Liver (tissue), 10 donors: ENCODE measurements at places on chromosomes 7 and 10. TPM values are rescaled to one million over a fixed set of nuclear protein-coding genes. Genes with fewer than 3 reads are reported as not detected.

DNA sequence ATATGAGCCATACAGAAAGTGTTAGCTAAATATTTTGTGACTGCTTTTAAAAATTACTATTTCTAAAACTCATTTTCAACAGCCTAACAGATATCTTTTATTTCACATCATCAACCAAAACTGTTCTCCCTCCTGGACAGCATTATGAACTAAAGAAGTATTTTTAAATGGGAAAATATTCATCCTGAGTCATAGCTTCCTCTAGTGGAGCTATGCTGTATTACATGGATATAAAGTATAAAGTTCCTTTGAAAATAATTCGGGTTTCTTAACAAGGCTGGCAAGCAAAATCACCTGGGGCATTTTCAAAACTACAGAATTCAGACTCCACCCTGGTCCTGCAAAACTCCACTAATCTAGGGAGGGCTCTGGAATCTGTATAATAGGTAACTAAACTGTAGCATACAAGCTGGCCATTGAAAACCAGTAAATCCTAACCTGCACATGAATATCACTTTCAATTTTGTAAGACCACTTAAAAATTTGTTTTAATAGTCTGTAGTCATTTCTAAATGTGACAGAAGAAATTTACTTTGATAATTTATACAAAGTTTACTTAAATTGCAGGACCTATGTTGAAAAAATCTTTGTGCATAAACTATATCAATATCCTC is 53.5 kb downstream of the SCIN start:
- no peaks in the 10 kb centered on the region for H3K27me3 ChIP-seq
- no peak overlapping the region for H3K4me3 ChIP-seq
- H3K36me3 ChIP-seq: no peaks in the 10 kb centered on the region

- H3K27me3 ChIP-seq: peaks cover 4% of the 10 kb centered on the region
- no peak for DNase-seq
- H3K36me3 ChIP-seq: no peaks in the 10 kb centered on the region
- H3K4me1 ChIP-seq: no peaks in the 10 kb centered on the region
- H3K27ac ChIP-seq: no peak overlapping the region
Observed at GRCh38 chr7:25756601-25757000, 395.4 kb upstream of the NFE2L3 start.

DNA sequence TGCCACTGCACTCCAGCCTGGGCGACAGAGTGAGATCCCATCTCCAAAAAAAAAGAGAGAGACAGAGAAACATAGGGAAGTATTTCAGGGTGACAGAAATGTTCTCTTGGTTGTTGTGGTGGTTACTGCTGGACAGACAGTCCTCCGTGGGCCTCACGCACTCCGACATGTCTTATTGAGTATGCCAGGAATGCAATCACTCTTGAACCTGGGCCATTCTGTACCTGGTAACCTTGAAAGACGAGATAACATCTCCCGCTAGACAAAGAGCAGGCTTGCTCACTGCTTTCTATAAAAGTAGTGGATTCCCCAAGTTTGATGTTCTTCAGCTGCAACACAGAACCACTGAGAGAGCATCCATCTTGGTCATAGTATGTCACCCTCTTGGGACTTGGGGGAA is 6.7 kb downstream of the CACUL1 start:
- no peak for DNase-seq
- H3K4me1 ChIP-seq: peaks cover 4% of the 10 kb centered on the region
- H3K27ac ChIP-seq: no peak overlapping the region
- no peaks in the 10 kb centered on the region for H3K36me3 ChIP-seq
- H3K27me3 ChIP-seq: no peaks in the 10 kb centered on the region
- no peak overlapping the region for H3K4me3 ChIP-seq

DNA sequence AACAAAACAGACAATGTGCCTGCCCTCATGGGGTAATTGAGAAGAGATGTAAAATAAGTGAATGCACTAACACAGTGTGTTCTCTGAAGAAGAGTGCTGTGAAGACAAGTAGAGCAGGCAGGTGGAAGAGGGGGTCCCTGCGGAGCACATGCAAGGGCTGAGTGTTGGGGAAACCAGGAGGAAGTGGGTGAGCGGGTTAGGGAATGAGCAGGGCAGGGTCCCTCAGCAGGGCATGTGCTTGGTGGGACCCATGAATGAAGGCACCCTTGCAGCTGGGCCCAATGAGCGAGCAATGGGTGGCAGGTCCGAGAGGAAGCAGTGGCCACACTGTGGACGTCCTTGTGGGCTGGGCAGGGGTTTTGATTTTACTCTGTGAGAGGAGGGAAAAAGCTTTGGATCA is 376.6 kb upstream of the COBL start:
- no peak for DNase-seq
- no peaks in the 10 kb centered on the region for H3K4me1 ChIP-seq
- H3K4me3 ChIP-seq: no peak overlapping the region
- H3K27ac ChIP-seq: no peak overlapping the region
- no peaks in the 10 kb centered on the region for H3K36me3 ChIP-seq
- H3K27me3 ChIP-seq: no peaks in the 10 kb centered on the region

DNA sequence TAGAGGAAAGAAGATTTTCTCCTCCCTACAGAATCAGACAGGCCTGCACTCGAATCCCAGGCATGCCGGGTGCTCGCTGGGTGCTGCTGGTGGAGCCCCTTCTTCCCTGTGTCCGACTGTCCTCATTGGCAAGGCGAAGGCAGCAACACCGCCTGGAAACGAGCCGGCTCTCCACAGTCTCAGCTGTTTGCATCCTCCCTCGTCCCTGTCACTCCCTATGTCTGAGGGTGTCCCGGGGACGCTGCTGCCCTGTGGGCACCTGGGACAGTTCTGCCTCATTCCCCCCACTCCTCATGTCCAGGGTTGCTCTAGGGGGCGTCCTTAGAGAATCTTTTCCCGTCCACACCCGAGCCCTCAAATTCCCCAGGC is 31.6 kb upstream of the TMEM72 start:
- peaks cover 12% of the 10 kb centered on the region for H3K4me1 ChIP-seq
- no peaks in the 10 kb centered on the region for H3K36me3 ChIP-seq
- no peaks in the 10 kb centered on the region for H3K27me3 ChIP-seq
- DNase-seq: no peak

GRCh38 chr7:1197997-1198625 is 34.6 kb upstream of the UNCX start:
- no peak overlapping the region for H3K4me3 ChIP-seq
- H3K36me3 ChIP-seq: no peaks in the 10 kb centered on the region
- H3K27ac ChIP-seq: no peak overlapping the region
- no peak for DNase-seq
- peaks cover 3% of the 10 kb centered on the region for H3K4me1 ChIP-seq
- H3K27me3 ChIP-seq: no peaks in the 10 kb centered on the region

DNA sequence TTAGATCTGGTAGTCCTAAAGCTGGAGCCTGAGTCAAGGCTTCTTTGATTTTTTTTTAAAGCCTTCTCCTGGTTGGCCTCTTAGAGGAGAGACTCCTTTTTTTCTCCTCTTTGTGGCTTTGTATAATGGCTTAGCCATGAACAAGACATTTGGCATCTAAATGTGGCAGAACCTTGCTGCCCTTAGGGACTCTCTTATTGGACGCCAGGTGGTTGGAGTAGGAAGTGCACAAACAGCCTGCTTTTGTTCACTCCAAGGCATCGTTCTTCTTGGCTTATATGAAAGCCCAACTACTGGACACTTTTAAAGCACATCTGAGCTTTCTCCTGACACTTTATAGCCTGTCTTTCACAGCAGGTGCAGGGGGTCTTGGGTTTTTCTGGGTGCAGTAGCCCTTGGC is 25.0 kb downstream of the ZPBP start:
- no peak overlapping the region for H3K27ac ChIP-seq
- H3K27me3 ChIP-seq: no peaks in the 10 kb centered on the region
- DNase-seq: no peak
- no peak overlapping the region for H3K4me3 ChIP-seq
- H3K36me3 ChIP-seq: no peaks in the 10 kb centered on the region

- peaks cover 20% of the 10 kb centered on the region for H3K4me1 ChIP-seq
- H3K36me3 ChIP-seq: peaks cover 7% of the 10 kb centered on the region
- no peak overlapping the region for H3K4me3 ChIP-seq
- no peak for DNase-seq
Observed at GRCh38 chr7:135159359-135160085, 11.0 kb downstream of the CYREN start.

DNA sequence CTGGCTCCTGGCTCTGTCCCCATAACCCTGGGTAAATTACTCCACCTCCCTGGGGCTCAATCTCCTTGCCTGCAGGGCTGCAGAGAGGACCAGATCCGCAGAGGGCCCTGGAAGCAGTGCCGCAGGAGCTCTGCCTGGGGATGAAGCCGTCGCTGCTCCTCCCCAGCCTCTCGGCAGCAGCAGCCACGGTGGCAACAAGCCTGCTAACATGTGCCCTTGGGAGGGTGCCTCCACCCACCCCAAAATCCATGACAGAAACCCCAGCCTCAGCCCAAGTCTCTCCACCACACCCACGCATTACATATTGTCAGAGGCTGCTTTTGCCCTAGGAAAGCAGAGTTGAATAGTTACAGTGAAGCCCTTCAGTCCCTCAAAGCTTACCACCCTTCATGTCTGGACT is 486.4 kb upstream of the FOXK1 start:
- H3K36me3 ChIP-seq: no peaks in the 10 kb centered on the region
- no peaks in the 10 kb centered on the region for H3K27me3 ChIP-seq
- H3K4me1 ChIP-seq: no peaks in the 10 kb centered on the region
- no peak for DNase-seq

- H3K36me3 ChIP-seq: no peaks in the 10 kb centered on the region
- H3K27ac ChIP-seq: no peak overlapping the region
- no peaks in the 10 kb centered on the region for H3K27me3 ChIP-seq
- DNase-seq: no peak
Observed at GRCh38 chr10:43681220-43681619, 32.5 kb upstream of the ZNF32 start.

GRCh38 chr7:22430457-22430856 is 69.5 kb downstream of the STEAP1B start:
- no peaks in the 10 kb centered on the region for H3K4me1 ChIP-seq
- no peak for DNase-seq
- H3K4me3 ChIP-seq: no peak overlapping the region
- H3K27ac ChIP-seq: no peak overlapping the region
- no peaks in the 10 kb centered on the region for H3K27me3 ChIP-seq

DNA sequence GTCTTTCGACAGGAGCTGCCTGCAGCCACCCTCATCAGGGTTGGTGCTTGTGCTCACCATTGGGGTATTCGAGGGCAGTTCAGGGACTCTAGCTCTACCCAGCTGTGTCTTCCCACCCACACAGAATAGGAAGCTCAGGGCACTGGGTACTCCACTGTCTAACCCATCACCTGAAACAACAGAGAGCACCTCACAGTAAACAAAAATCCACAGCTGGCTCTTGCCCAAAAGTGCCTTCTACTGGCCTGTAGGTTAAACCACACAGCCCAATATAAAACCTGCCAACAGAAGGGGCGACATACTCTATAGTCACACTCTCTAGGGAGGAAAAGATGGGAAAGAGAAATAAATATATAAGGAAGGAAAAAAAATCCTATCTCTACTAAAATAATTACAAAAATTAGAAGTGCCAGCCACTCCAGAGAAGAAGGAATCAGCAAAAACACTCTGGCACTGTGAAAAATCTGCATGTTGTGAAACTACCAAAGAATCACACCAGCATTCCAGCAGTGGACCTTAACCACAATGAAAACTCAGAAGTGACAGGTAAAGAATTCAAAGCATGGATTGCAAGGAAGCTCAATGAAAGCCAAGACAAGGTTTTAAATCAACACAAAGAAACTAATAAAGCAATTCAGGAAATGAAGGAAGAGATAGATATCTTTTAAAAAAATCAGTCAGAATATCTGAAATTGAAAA is 110.0 kb downstream of the HGF start:
- no peak overlapping the region for H3K4me3 ChIP-seq
- DNase-seq: no peak
- no peak overlapping the region for H3K27ac ChIP-seq

- H3K4me3 ChIP-seq: no peak overlapping the region
- no peaks in the 10 kb centered on the region for H3K27me3 ChIP-seq
- no peaks in the 10 kb centered on the region for H3K4me1 ChIP-seq
Observed at GRCh38 chr10:69056129-69056528, 31.8 kb upstream of the SRGN start.

DNA sequence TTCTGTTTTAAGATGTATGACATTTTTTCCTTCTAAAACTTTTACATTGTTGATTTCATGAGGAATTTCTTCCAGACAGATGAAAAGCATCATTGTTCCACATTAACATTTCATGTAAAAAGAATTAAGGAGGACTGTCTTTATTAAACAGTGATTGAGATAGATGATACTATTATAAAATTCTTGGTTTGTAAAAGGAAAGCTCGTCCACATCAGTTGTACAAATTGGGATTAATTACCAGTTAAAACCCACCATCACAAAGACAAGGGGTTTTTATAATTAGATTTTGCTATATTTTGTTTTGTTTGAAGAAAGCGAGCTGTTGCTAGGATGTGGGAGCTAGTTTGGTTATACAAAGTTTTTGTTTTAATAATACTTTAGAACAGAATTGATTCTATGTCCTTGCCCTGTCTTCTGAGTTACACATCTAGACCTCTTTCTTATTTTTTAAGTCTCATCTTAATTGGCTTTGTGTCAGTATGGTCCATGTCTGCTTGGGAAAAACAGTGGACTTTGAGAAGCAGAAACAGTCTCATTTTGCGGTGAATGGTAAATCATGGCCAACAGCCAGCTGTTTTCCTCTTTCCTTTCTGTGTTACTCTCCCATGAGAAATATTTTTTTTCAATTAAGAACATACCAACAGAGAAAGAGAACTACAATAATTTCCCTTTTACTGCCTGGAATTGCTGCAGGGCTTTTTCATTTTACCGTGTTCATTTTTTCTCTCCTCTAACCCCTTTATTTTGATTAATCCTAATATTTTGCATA is 3.2 kb downstream of the TES start:
- no peak for DNase-seq
- H3K27ac ChIP-seq: no peak overlapping the region
- no peaks in the 10 kb centered on the region for H3K27me3 ChIP-seq
- no peak overlapping the region for H3K4me3 ChIP-seq

DNA sequence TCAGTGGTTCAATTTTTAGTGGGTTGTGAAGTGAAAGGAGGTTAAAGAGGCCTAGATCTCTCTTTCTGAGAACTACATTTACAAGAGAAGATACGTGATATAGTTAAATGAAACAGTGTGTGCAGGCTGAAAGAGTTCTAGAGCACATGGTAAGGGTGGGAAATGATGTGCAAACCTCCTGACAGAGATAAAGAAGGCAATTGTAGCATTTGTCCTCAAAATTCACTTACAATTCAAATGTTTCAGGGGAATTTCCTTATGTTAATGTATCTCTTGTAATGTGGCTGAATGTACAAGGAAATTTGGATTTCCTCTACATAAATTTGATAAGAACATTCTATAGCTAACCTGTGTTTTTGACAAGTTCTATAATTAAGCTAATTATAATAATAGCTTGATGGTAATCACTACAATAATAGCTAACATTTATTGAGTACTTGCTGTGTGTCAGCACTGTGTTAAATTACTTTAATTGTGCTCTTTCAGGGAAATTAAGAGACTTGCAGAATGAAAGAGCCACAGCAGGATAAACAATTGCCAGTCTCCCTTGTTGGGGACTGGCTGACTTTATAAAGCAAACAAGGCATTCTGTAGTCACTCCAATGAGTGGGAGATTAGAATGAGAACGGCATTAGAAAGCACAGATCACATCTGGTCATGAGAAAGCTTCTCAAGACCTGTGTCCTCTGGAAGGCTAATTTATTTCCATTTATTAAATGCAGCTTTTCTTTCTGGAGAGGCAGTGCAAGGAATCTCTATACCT is 139.7 kb upstream of the TMEM72 start:
- H3K27ac ChIP-seq: no peak overlapping the region
- H3K4me1 ChIP-seq: no peaks in the 10 kb centered on the region
- H3K27me3 ChIP-seq: no peaks in the 10 kb centered on the region

The DBF4 gene
- 3.4 TPM for polyA plus RNA-seq

The HABP2 gene
- 109 TPM for polyA plus RNA-seq

The TEX36 gene
- polyA plus RNA-seq: not detected

The HTR7 gene
- 0.18 TPM for polyA plus RNA-seq
